ENCODE measurements at places on chromosomes 4 and X.

GRCh38 chr4:1403177-1403583, 3.1 kb downstream of the NKX1-1 start:
- DNase-seq: no peak

- DNase-seq: no peak
Measured at GRCh38 chrX:46575991-46576392, 2.4 kb downstream of the CHST7 start.

- no peak for DNase-seq
Measured at GRCh38 chr4:179671609-179672008, 2229.4 kb upstream of the AGA start.

- no peak for DNase-seq
Measured at GRCh38 chrX:112751076-112751475, 71.3 kb upstream of the LHFPL1 start.

GRCh38 chr4:95422436-95422835, 126.3 kb downstream of the UNC5C start:
- no peak for DNase-seq

DNA sequence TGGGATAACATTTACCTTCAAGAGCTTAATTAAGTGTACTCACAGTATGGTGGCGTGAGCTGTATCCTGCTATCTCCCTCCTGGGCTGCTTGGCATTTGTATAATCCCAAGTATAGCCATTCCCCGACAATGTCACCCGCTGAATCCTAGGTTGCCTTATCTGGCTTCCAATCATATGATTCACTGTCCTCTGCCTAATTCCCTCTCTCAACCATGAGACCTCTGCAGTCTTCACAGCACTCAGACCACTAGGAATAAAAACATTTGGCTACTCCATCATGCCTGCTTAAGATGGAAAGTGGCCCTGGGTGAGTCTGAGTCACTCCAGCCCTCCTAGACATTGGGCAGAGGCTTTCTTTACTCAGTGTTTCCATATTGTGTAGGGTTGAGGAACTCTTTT, 28.9 kb upstream of the WDFY3 start:
- no peak for DNase-seq

GRCh38 chr4:168598191-168598590, 101.3 kb downstream of the PALLD start:
- DNase-seq: no peak

GRCh38 chr4:185865901-185866328, 53.9 kb upstream of the SORBS2 start:
- DNase-seq: no peak

- DNase-seq: no peak
Measured at GRCh38 chr4:52823702-52824092, 38.4 kb upstream of the RASL11B start.

DNA sequence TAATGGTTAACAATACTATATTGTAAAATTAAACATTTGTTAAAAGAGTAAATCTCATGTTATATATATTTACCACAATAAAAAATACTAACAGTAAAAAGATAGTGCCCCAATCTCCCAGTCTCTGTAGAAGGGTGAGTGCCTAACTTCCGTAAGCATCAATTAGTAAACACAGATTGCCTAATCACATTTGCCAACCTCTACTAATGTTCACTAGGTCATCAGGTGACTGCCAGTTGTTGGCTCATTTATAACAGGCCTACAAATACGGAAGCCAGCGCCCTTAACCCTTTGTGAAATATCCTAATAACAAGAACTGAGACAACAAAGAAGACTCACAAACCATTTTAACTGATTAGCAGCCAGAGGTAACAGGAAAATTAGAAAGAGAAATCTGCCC, 345.1 kb downstream of the INPP4B start:
- no peak for DNase-seq

DNA sequence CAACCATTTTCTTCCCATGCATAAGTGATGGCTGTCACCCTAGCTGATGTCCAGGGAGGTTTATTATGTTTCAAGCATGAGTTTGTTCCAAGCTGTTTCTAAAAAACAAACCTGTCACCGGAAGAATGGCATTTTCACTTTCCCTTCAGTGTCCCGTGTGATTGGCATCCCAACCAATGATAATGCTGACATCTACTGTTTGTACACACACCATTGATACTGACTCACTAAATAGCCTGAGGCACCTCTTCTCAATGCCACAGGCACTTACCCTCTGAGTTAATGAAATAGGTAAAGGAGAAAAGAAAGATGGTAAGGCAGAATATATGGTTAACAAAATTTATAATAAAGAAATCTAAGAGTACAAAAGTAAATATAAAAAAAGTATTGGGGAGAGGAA, 23.1 kb upstream of the VCX2 start:
- no peak for DNase-seq

DNA sequence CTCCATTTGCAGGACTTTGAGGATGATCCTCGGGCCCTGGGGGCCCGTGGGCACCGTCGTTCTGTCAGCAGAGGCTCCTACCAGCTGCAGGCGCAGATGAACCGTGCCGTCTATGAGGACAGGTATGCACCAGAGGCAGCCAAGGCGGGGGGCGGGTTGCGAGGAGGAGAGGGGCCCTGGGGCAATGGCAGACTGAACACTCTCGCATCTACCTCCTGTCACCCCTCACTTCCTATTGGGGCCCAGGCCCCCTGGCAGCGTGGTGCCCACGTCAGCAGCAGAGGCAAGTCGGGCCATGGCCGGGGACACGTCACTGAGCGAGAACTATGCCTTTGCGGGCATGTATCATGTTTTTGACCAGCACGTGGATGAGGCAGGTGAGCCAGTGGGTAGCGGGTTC, 2.0 kb downstream of the WDR13 start:
- no peak for DNase-seq

DNA sequence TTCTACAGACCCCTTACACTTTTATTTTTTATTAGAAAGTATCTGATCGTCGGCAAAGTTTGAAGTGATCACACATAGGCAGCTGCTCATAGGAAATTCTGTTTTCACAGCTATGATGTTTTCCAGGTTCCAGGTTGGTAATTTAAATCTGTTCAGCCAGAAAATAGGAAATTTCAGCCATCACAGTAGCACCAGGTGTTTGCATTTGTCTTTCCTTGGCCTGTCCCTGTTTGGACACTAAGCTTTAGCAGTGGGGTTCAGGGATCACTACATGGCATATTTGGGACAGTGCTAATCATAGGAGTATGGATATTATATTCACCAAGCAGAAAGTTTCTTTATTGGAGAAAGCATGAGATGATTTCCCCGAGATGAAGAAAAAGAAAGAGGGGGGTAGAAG, 92.9 kb downstream of the ANK2 start:
- DNase-seq: no peak

GRCh38 chr4:99653916-99654315, 3.7 kb downstream of the C4orf54 start:
- no peak for DNase-seq

DNA sequence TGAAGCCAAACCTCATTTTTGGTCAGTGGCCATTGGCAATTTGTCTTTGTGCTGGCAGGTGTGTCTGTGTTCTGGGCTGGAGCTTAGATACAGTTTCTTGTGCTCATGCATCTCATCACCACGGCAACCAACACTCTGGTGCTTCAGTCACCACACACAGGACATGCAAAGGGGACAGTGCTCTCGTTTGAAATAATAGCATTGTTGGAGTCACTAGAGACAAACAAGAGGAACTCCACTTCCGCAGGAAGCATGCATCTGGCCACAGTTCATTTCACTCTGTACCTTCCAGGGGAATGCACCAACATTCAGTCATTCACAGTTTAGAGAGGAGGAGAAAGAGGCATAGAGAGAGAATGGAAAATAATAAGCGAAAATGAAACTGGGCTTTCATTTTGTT, 267.4 kb downstream of the ANK2 start:
- no peak for DNase-seq

DNA sequence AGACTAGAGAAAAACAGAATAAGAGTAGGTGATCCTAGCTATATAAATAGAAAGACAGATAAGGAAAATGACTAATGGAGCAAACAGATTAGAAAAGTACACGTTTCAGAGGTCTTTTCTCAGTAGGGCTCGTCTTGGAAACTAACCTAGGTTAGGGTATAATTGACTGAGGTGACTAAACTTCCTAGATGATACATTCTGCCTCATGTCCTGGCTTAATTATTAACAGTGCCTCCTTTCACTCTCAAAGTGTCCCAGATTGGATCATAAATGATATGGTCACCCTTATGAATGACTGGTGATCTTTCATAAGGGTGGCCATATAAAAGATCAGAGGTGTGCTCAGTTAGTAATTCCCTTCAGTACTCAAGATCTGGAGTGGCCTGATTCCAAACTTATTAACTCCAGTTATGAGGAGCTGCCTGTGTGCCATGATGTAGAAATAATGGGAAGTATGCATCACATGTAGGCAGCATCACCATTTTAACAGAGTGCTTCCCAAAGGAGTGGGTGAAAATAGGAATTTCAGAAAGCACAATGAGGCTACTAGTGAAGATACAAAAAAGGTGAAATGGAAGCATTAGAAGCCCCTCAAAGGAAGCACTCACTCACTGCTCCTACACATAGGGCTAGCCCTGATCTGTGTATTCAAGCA, 14.7 kb upstream of the GRIA3 start:
- no peak for DNase-seq

DNA sequence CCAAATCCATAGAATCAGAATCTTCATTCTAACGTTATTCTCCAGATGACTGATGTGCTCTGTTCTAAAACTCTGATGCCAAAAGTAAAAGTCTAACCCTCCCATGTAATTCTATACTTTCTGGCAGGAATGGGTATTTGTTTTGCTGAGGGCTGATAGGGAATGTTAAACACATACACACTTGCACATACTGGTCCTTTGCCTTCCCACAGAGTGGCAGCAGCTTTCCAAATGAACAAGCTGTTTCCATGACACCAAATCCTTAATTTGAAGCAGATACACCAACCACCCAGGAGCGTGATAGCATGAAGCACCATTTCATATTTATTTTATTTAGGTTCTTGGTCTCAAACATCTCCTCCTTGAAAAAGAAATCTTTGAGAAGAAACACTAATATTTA, 155.5 kb upstream of the PRDX4 start:
- DNase-seq: no peak

GRCh38 chr4:624705-625590, at the start of gene PDE6B:
Gene PDE6B (plus strand): TSS chr4:625573. CDS start chr4:625627, 54 bp downstream.
- no peak for DNase-seq

DNA sequence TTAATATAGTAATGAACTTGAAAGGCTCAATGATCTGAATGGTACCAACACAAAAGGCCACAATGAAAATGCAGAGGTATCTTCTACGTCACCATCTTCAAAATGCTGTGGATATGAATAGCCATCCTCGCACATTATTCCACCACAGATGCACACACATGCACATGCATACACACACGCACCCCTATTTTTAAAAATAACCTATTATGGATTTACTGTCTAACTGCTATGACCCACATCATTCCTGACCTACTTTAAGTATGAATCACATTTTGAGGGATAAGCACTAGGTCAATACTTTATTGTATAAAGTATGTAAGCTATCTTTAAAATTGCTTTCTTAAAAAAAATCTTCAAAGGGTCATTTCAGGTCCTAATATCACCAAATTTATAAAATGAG, 24.4 kb upstream of the CORIN start:
- DNase-seq: no peak

DNA sequence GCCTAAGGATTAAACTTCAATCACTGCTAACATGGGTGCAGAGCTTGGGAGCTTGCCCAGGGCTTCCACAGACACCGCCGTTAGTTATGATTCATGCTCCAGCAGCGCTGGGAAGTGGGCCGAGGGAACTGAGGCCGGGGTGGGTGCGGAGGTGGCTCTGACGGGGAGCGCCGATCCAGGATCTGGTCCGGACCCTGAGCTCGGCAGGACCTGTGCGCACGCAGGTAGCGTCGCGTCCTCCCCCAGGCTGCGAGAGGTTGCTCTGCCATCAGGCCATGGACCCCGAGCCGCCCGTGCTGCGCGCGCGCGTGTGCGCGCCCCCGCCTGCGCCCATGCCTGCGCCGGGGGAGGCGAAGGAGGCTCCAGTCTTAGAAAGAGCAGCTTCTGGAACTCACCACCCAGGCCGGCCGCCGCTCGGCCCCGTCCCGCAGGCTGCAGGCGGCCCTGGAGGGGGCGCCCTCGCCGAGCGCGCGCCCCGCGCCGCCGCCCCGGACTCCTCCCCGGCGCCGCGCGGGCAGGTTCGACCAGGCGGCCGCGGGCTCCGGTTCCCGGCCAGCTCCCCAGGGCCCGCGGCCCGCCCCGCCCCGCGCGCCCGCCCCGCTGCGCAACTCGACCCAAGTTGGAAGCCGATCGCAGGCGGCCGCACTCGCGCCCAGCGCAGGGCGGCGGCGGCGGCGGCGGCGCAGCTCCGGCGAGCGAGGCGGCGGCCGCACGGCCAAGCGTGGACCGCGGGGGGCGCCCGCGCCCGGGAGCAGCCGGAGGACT, 732 bp upstream of the ADRA2C start:
- no peak for DNase-seq

DNA sequence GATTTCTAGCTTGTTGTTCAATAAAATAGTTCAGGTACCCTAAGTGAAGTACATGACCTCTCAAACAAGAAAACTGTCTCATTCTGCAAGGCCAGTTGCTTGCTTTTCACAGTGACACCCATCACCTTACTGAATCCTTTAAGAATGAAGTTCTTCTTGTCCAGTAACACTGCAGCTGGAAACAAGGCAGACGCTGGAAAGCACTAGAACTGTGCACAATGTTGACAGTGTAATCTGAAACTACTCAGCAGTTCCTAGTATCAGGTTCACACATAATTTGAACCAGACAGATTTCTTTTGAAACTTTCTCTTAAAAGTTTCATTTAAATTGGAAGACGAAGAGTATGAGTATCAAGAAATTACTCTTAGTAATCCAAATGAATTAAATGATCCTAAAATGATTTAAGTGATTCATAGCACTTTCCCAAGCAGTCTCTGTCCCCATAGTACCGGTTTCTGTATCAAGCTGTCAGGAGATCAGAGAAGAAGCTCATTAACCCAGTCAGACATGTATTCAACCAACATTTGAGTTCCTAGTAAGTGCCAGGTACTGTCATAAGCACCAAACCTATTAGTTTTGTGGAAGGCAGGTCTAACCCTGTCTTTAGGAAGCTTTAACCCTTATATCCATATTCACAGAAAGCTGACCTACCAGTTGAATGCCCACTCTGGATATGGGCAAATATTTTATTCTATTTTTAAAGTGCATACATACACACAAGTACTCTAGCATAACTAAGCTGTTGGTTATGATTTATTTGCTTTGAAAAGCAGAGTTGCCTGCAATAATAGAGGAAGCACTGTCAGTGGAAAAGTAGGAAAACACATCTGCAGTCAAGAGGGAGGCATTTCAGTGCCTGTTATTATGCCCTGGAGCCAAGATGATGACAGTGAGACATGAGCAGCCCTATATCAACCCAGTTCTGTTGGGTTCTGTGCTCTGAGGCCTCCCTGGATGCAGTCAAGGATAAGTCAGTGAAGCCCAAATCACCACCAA, 63.6 kb downstream of the PALLD start:
- no peak for DNase-seq

DNA sequence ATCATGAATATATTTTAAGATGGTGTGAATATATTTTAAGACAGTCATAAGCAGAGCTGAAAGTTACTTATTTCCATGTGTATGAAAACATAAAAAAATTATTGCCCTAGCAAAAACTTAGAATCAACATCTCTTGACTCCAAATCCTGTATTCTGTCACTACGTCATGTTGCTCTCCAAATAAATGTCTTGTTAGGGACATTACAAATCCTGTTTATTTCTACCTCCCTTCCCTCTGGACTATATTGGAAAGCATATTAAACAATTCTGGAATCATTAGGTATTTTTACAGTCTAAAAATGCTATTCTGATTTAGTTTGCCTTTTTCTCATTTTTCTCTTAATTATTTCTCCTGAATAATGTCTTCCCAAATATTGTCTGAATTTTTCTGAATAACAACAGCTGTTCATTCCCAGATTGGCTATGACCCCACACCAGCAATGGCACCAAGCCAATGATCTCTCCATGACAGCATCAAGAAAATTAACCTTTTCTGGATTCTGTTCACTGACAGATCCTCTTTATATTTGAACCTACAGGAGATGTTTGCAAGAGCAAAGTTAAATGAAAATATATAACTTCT, 523.1 kb downstream of the IQCM start:
- DNase-seq: no peak

Data from stimulated activated CD8-positive, alpha-beta memory T cell treated with anti-CD3 and anti-CD28 coated beads, Interleukin-7, amount 100 ng/mL, for 1 hour (primary cell).